ENCODE measurements at places on chromosomes 16 and 17.

- DNase-seq = no peak
Observed at GRCh38 chr16:30663038-30663437, 4.8 kb downstream of the FBRS start.

DNA sequence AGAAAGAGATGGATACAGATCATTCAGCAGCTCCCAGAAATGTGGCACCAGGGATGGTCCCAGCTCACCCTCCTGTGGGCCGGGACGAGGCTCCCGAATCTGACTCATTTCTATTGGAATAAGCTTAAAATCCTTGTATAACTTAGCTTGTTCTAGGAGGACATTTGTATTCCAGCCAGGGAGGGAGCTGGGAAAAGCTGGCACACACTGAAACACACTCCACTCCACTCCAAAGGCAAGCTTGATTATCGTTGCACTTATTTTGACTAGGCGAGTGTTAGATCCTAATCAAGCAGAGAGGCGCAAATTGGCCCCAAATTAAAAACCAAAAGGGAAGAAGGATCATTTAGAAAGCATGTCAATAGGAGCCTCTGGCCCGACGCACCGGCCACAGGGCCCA, 339.5 kb downstream of the HS3ST4 start:
- no peak for DNase-seq

- DNase-seq = no peak
Observed at GRCh38 chr16:88430185-88430523, 22.9 kb upstream of the ZFPM1 start.

DNA sequence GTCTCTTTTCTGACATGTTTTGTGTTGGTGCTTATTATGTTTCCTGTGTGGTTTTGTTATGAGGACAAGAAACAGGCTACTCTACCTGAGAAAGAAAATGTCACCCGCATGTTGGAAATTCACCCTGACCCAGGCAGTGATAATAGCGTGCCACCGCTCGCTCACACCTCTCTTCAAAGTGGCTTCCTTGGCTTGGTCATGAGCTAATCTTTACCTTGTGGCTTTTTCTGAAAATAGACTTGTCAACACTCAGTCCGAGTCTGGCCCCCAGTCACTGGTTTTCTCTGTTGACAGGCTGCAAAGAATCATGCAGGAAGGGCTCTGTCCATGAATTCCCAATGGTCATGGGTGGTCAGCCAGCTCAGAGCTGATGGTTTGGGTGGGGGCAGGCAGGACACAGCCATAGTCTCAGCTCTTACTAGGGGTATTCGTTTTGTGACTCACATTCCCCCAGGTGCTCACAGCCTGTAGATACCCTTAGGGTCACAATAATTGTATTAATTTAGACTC, 121.3 kb upstream of the CACNG5 start:
- no peak for DNase-seq

DNA sequence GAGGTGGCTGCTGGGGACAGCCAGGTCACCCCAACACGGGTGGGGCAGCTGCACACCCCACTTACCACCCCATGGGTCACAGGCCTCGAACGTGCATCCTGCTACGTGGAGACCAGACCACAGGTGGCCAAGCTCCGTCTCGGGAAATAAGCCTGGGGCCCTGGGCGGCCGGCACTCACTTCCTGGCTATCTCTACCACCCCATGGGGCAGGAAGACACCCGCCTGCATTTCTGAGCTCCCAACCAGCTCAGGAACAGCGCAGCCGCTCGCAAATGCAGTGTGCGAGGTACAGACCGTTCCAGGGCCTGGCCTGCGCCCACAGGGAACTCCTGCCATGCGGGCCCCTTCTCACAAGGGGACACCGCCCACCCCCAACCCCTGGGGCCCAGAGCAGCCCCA, 4.9 kb upstream of the GNG13 start:
- no peak for DNase-seq

- no peak for DNase-seq
Observed at GRCh38 chr16:27847030-27847550, 216.4 kb downstream of the GSG1L start.

GRCh38 chr17:37475731-37476420, 13.8 kb upstream of the DUSP14 start:
- DNase-seq = no peak

GRCh38 chr17:3885970-3886369, 6.9 kb downstream of the CAMKK1 start:
- no peak for DNase-seq

GRCh38 chr16:81277541-81278080, 37.2 kb upstream of the GAN start:
- no peak for DNase-seq

GRCh38 chr17:56290101-56290801, 137.0 kb downstream of the ANKFN1 start:
- no peak for DNase-seq

DNA sequence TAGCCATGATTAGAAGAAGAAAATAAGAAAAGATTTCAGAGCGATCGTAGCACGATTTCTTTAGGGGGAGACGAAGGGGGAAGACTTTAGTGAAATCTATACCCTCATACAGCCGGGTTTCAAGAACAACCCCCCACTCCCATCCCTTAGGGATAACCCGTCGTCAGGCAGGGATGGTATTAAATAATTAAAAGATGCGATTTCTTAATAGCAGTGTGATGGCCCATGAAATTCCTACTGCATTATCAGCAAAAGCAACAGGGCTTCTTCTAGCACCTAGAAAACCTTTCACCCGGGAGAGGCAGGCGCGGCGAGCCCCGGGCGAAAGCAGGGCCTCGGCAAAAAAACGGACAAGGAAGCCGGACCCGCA, 1.4 kb downstream of the CDH11 start:
- DNase-seq = no peak

DNA sequence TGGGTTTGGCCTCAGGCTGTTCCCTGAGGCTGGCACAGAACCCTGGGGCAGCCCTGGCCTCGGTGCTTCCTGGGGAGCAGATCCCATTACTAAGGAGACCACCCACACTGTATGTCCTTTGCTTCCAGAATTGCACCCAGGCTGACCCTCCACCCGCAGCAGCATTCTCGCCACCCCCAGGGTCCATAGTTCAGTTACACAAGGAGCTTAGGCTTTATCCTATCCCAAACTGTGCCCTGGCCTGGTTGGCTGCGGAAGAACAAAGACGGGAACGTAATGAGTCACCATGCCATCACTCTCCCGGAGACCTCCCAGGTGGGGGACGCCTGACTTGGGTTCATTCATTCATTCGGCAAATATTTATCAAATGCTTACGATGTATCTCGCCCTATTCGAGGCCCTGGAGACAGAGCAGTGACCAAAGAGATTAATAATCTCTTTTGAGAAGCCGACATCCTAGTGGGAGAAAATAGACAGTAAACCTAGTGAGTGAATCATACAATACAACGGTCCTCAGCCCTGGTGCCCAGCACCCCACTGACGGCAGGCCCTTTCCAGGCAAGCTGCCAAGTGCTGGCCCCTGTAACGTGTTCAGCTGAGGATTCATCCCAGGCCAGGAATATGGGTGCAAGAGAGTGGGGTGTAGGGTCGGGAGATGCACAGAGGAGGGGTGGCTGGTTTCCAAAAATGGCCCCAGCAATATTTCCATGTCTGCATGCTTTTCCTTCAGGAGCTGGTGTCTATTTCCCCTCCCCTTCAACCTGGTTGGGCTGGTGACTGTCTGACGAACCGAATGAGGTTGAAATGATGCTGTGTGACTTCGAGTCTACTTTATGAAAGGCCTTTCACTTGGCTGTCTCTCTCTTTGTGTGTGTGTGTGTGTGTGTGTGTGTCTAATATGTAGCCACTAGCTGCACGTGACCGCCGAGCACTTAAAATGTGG, 134.2 kb downstream of the MGAT5B start:
- DNase-seq = peak; percentile 100

- DNase-seq = no peak
Observed at GRCh38 chr16:85138825-85139627, 26.8 kb upstream of the CIBAR2 start.

DNA sequence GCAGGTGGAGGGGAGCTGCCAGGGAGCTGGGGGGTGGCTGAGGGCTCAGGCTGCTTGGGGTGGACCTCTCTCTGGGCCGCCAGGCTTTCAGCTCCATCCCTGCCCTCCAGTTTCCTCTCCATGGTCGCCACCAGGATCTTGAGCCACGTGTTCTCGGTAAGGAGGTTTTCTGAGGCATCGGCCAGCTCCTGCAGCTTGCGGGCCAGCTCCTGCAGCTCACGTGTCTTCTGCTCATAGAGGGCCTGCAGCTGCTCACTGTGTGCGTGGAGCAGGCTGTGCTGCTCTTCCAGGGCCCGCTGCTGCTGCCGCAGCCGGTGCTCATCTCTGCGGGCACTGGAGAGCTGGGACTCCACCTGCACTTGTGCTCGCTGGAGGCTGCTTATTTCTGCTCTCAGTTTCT, 11.0 kb downstream of the SNN start:
- no peak for DNase-seq

- DNase-seq = no peak
Observed at GRCh38 chr16:79610771-79611170, 10.2 kb upstream of the MAF start.

- DNase-seq = no peak
Observed at GRCh38 chr16:65271996-65272395, 150.1 kb upstream of the CDH11 start.

- DNase-seq = no peak
Observed at GRCh38 chr17:75205793-75206163, 299 bp downstream of the NUP85 start.

- no peak for DNase-seq
Observed at GRCh38 chr16:49543631-49543946, 170.0 kb downstream of the C16orf78 start.

- no peak for DNase-seq
Observed at GRCh38 chr17:83061586-83061985, 17.8 kb upstream of the METRNL start.

DNA sequence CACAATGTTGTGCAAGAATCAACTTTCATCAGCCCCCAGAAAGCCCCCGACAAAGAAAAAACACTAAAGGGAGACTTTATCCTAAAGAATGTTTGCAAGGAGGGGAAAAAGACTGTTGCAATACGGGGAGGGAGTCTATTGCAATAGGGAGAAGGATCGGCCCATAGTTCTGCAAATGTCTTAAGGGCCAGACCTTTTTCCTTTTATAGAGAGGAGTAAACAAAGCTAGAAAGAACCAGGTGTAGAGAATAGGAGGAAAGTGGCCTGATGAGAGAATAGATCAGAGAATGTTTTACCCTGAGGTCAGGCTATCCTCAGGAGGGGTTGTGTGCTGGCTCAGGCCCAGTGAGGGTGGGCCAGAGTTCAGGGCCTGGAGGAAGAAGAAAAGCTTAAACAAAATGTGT, 8.7 kb upstream of the CAVIN1 start:
- no peak for DNase-seq

GRCh38 chr17:58335779-58336455, 7.3 kb upstream of the TSPOAP1 start:
- peak; percentile 63 for DNase-seq

- DNase-seq = no peak
Observed at GRCh38 chr16:52346709-52347108, 200.2 kb downstream of the TOX3 start.

DNA sequence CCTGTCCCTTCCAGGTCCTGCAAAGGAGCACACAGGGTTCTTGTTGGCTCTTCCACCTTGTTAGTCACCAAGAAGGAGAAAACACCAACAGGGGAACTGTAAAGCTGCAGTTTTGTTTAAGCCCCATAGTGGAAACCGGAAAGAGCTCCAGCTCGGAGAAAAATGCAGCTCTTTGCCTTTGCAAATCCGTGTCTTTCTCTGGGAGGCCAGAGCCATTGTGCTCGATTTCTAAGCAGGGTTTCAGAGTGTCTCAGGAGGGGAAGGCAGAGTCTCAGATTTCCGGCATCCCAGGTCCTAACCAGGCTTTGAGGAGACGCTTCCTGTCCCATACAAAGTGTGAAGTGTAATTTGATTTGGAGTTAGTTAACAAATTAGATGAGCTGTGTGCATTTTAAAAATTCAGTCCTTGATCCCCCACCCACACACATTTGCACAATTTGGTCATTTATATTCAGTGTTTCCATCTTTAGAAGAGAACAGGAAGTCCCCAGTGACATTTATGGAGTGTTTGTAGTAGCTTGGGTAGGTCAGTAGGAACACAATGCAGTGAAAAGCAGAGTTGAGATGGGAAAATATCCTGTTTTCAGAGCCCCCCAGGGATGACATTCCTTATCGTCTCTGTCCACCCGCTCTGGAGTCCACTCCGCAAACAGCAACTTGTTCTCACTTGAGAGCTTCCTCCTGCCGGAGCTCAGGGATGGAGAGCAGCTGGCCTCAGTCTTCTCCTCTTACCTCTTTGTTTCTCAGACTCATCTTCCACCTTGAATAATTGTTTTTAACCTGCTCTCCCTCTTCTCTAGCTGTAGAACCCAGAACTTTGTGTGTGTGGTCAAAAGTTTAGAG, 331.9 kb downstream of the SEC14L1 start:
- no peak for DNase-seq

DNA sequence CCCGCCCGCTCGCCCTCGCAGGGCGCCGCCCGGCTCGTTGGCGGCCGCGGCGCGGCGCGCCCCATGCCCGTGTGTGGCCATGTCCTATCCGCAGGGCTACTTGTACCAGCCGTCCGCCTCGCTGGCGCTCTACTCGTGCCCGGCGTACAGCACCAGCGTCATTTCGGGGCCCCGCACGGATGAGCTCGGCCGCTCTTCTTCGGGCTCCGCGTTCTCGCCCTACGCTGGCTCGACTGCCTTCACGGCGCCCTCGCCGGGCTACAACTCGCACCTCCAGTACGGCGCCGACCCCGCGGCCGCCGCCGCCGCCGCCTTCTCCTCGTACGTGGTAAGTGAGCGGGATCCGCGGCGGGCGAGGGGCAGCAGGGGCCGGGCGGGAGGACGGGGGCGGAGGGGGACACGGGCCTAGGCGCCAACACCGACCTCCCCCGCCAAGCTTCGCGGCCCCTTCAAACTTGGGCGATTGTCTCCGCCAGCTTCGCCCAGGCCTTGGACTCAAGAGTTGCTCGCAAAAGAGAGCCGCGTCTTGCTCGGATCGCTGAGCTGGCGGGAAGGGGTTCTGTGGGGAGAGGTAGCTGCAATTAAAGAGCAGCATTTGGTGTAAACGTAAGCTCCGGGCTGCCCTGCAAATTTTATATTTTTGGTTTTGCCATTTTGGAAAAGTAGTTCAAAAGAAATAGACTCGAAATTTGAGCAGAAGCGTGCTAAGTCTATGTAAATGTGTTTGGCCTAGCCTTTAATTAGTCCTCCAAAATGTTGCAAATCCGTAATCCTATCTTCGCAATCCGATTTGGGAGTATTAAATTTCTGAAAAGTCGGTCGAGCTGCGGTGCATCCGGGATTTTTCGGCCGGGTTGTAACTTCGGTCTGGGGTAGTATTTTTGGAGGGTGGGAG, 702 bp downstream of the IRX5 start:
- DNase-seq = no peak

DNA sequence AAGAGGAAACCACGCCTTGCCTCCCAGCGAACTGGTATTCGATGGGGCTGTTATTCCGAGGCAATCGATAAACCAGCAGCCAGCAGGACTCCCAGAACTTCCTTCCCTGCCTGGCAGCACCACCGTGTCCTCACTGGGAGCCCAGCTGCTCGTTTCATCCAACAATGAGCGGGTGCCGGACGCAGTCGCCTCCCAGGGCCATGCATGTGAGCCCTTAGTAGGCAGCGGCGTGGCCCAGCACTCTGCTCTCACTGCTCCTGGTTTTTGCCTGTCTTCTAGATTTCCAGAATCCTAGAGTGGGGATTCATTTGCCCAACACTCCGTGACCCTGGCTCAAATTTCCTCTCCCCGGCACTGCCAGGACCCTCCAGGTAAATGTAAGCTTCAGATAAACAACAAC, 29.1 kb upstream of the RASD1 start:
- DNase-seq = no peak
